ENCODE measurements at places on chromosomes 6 and 20. TPM values are rescaled to one million over a fixed set of nuclear protein-coding genes. Genes with fewer than 3 reads are reported as not detected.

Gene CST2
- 0.62 TPM for total RNA-seq

Gene SULF2
- total RNA-seq: 146 TPM

Gene GPR6
- not detected for total RNA-seq

Gene SMOC2
- total RNA-seq: not detected

Gene TCP11
- not detected for total RNA-seq

Gene VGLL2
- not detected for total RNA-seq

Gene HLA-DMB
- total RNA-seq: 1.8 TPM

Gene CRIP3
- 11.2 TPM for total RNA-seq

Gene WFDC12
- total RNA-seq: not detected

Gene DLK2
- total RNA-seq: not detected

Gene PRR18
- total RNA-seq: 0.63 TPM

Gene TFAP2A
- total RNA-seq: 0.69 TPM

DNA sequence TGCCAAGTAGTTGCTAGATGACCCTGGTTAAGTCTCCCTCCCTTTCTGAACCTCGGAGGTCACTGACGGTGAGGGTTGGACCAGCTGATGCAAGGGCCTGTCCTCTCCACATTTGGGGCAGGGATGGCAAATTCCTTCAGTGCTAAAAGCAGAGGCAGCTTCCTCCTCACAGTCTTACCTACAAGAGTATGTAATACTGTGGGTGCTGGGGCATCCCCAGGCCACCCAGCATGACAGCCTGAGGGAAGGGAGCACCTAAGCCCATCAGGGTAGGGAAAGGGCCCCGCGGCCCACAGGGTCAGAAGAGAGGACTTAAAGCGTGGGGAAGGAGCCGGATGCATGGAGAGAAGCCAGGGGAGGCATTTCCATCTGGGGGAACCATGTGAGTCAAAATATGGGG is 38.0 kb downstream of the TGM3 start:
- peak; percentile 38 for DNase-seq

DNA sequence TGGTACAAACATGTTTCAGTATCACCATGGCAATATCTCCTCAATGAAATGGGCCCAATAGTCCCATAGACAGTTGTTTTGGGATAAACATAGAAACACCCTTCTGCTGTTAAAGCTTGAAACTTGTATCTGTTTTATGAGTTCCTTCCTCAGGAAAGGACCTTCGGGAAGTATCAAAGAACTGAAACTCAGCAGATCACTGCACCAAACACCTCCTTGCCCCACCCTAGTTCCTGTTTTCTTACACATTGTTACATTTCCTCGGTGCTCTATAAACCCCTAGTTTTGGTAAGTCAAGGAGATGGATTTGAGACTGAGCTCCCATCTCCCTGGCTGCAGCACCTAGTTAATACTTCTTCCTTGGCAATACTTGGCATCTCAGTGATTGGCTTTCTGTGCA is 73.8 kb upstream of the ECI2 start:
- DNase-seq: no peak

DNA sequence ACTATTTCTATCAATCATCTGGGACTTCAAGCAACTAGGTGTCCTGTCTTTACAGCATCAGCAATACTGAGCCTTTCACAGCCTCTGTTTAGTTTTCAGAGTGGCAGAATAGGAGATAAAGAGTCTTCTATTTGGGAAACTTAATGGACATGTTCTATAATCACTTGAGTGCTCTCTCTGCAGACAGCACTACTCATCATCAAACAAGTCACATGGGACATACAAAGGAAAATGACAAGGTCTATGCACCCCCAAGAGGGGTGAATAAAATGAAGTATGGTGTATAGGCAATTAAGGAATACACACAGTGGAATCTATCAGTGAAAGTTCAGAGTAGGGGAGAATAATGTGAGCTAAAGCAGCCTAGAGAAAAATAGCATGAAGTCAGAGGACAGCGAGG is 237.8 kb upstream of the THEMIS start:
- DNase-seq: no peak

- DNase-seq: peak; percentile 45
Observed at GRCh38 chr6:167266830-167267555, 24.1 kb upstream of the UNC93A start.

GRCh38 chr20:48482790-48483189 is 345.0 kb downstream of the PREX1 start:
- DNase-seq: no peak

- no peak for DNase-seq
Observed at GRCh38 chr6:42904467-42904866, 11.4 kb upstream of the PTCRA start.

- peak; percentile 84 for DNase-seq
Observed at GRCh38 chr20:46970937-46971630, 76.4 kb downstream of the EYA2 start.

DNA sequence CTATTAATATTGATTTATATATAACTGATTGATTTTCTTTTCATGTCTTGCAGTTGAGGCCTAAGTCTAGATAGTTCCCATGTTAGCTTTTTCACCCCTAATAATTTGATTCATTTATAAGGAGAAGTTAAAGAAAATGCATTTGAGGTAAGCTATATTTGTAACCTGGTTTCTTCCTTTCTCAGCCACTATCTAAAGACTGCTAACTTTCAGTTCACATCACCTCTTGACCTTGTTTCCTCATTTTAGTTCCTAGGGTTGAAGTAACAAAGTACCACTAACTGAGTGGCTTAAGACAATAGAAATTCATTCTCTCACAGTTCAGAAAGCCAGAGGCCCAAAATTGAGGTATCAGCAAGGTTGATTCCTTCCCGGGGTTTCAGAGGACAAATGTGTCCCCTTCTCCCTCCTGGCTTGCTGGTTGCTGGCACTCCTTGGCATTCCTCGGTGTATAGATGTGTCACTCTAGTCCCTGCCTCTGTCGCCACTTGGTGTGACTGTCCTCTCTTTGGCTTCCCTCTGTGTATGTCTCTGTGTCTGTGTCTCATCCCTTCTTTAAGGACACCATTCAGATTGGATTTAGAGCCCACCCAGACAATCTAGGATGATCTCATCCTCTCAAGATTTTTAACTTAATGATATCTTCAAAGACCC is 55.9 kb upstream of the C20orf144 start:
- DNase-seq: no peak

GRCh38 chr20:41007481-41007880 is 21.1 kb upstream of the TOP1 start:
- DNase-seq: no peak

- DNase-seq: no peak
Observed at GRCh38 chr20:62304331-62305148, 1.7 kb downstream of the ADRM1 start.

DNA sequence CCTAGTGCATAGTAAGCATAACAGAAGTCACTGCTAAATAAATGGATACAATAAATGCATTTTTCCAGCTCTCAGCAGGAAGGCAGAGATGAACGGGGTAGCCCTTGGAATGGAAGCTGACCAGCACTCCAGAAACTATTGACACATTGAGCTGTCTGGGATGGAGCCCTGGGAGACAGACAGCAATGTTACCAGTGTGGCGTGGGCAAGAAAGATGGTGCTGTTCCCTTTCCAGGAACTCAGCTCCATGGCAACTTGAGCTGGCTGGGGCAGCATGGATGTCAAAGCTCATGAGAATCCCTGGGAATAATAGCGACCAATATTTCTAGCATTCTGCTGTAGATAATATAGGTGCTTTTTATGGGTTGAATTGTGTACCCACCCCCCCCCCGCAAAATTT is 104.3 kb upstream of the PTPRT start:
- no peak for DNase-seq

DNA sequence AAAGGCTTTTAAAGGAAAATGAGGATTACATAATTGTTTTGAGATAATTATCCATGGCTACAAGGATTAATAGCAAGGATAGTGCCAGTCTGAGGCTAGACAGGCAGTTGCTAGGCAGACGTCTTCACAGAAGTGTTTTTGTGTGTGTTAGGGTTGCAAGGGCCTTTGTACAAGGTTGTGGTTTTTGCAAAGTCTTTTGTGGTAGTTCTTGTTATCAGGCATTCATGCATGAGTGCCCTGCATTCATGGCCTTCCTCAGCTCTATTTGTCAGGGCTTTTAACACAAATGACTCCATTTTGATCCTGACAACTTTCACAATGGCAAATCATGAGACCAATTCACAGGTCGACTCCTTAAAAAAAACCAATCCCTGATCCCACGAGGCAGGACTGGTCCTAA is 68.1 kb upstream of the TXNDC5 start:
- no peak for DNase-seq

- DNase-seq: no peak
Observed at GRCh38 chr20:12969071-12969669, 39.6 kb upstream of the SPTLC3 start.

- no peak for DNase-seq
Observed at GRCh38 chr6:100810015-100810414, 71.1 kb downstream of the ASCC3 start.

DNA sequence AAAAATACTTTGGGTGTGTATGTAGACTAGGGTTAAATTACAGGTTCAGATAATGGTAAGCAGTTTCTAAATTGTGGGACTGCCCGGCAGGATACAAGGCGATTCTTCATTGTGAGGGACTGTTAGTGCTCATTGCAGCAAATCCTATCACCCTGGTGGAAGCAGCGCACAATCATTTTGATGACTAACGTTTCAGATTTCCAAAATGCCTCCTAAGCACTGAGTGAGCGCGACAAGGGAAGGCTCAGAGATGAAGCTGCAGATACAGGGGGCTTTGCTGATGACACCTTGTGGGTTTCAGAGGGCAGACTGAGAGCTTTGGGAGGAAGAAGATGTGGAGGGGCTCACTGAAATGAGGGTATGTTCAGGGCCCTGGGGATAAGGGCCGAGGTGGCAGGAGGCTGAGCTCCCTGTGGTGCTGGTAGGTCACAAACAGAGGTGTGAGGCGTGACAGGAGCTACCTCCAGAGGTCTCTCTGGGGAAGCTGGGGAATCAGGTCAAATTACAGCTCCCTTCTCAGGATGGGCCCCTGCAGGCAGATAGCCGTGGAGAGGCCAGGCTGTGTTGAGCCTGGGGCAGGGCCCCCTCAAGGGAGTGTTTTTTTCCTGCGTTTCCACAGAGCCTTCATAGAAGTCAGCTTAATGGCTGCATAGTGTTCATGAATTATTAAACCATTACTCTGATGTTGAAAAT is 84.5 kb upstream of the FYN start:
- DNase-seq: peak; percentile 86

- no peak for DNase-seq
Observed at GRCh38 chr6:137148306-137149034, 25.0 kb downstream of the IL22RA2 start.

GRCh38 chr20:61726979-61727378 is 338.7 kb downstream of the TAF4 start:
- no peak for DNase-seq

DNA sequence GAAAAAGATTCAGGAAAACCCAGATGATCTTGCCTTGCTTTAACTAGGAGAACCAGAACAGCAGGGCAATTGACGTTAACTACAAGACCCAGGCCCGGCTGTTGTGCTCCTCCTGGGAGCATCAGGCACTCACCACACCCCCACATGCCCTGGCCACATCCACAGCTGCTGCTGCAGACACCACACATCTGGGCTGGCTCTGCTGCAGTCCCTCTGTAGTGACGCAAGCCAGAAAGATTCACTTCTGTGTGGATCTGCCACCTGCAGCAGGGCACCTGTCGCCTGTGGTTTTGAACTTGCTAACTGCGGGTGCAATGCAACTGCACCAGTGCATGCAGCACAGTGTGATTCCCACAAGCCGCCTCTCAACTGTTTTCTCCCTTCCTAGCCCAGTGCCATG is 228.8 kb downstream of the SYNDIG1 start:
- DNase-seq: peak; percentile 33

GRCh38 chr6:124028117-124028516 is 224.5 kb downstream of the NKAIN2 start:
- DNase-seq: no peak

GRCh38 chr6:169044381-169045230 is 209.0 kb downstream of the THBS2 start:
- DNase-seq: no peak

- DNase-seq: no peak
Observed at GRCh38 chr20:2165871-2166270, 64.2 kb downstream of the STK35 start.

DNA sequence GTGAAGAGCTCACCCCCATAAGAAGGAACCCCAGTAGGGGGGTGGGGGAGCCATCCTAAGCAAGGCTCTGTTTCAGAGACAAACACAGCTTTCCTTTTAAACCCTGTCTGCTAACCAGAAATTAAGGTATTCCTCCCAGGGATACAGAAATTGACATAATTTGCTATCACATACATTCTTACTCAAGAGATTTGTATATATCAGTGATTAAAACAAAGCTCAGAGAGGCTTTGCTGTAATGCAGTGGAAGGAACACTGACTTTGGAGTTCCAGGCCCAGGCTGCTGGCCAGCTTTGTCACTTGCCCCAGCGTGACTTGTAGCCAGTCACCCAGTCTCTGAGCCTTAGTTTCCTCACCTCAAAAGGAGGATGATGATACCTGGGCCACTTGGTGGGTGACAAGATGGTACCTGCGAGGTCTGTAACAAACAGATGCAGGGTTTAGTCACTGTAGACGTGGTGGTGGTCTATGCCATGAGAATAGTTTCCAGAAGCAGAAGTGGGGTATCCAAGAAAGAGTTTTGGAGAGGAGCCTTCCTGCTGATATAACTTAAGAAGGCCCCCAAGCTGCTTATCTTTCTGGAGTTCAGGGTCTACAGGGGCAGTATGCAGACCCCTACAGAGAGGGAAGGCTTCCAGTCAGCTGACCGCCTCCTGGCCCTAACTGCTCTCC is 3.2 kb upstream of the FOXF2 start:
- peak; percentile 37 for DNase-seq

- no peak for DNase-seq
Observed at GRCh38 chr6:7933794-7934193, 23.2 kb upstream of the TXNDC5 start.

DNA sequence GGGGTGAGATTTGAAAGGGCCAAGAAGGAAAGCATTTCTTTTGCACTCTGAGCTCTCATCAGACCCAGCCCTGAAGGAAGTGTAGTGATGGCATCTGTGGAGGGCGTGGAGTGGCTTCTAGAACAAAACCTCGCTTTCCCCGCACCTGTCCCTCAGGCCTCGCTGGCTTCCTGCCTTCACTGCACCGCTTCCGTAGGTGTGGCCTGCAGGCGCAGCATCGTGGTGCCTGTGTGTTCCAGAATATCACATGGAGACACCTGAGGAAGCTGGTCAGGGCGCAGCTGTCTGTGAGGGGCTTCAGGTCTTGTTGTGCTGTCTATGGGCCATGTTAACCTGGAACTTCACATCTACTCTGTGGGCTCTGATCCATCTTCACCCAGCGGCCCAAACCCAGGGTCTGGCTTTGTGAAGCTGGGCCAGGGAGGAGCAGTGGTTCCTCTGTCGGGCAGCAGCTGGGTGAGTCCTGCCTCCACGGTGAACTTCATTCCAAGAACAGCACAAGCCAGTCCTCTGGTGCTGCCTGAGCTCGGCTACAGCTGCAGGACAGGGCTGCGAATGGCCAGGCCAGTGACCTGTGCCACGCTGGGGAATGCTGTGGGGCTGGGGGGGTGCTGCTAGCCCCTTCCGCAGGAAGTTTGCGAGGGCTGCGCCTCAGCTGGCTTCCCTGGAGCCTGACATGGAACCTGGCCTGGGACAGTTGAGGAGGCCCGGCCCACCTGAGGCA is 40.9 kb downstream of the DSTN start:
- peak; percentile 59 for DNase-seq

- DNase-seq: no peak
Observed at GRCh38 chr6:167977717-167978467, 19.6 kb upstream of the KIF25 start.

All from endodermal cell (in vitro differentiated cells).